ENCODE measurements at places on chromosomes 4 and X. TPM values are rescaled to one million over a fixed set of nuclear protein-coding genes. Genes with fewer than 3 reads are reported as not detected.

QRFPR gene
- 2.5 TPM for total RNA-seq

SCML2 gene
- total RNA-seq: 13.7 TPM

PLXNB3 gene
- 7.3 TPM for total RNA-seq

FAM184B gene
- total RNA-seq: 20.3 TPM

GLOD5 gene
- not detected for total RNA-seq

NDNF gene
- 104 TPM for total RNA-seq

MAN2B2 gene
- total RNA-seq: 13.1 TPM

Measured in camera-type eye (tissue), 1 donor.